ENCODE measurements at places on chromosomes 12 and 14.

DNA sequence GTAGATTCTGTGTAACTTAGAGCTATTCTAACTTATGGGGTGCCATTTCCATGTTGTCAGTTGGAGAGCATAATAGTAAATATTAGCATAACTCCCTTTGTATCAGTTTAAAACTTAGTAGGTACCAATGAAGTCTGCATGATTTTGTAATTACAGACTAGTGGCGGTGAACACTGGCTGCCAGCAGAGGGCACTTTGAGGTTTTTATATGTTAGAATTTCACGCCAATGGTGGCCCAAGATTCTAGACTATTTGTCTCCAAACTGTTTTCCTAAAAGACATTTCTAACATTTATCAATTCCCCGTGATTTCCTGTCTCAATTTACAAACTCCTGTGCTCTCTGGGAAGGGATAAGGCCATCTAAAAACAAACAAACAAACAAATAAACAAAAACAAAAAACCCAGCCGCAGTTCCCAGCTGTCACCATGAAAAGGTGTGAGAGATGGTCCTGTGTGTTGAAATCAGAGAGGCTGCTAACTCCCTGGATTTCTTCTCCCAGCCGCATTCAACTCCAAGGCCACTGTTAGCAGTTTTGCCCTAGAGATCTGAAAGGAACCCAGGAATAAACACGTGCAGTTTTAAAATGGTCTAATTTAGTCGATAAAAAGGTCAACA, 57.6 kb downstream of the BRMS1L start:
- no peak for DNase-seq

GRCh38 chr12:25926536-25926935, 31.9 kb upstream of the RASSF8 start:
- DNase-seq, result no peak

DNA sequence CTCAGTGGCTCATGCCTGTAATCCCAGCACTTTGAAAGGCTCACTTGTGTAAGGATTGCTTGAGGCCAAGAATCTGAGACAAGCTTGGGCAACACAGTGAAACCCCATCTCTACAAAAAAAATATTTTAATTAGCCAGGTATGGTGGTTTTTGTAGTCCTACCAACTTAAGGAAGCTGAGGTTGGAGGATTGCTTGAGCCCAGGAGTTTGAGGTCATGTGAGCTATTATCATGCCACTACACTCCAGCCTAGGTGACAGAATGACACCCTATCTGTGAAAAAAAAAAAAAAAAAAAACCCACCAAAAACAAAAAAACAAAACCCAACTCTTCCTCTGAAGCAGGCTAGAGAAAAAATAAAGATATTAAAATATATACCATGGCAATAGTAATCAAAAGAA, 41.2 kb downstream of the TMEM116 start:
- no peak for DNase-seq

- DNase-seq, result no peak
Observed at GRCh38 chr12:75994069-75994740, 37.4 kb downstream of the PHLDA1 start.

- no peak for DNase-seq
Observed at GRCh38 chr14:68759017-68759560, 33.8 kb downstream of the ZFP36L1 start.

DNA sequence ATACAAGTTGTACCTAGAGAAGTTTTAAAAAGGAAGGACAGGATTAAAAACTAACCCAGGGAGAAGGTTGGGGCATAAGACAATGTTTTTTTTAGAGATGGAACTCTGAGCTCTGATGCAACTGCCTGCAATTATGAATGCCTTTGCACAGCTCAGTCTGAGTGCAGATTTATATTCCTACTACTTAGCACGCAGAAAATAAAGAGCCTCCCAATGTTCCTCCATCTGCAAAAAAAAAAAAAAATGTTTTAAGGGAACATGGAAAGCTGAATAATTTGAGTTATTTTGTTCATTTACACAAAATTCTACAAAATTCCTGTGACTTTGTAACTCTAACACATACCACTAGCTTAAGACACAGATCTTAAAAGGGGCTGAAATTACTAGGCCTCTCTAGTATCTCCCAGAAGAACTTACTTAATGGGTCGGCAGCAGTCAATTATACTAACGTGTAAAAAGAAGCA, 15.7 kb downstream of the CLIP1 start:
- no peak for DNase-seq

- no peak for DNase-seq
Observed at GRCh38 chr12:96514328-96514727, 25.0 kb downstream of the CFAP54 start.

DNA sequence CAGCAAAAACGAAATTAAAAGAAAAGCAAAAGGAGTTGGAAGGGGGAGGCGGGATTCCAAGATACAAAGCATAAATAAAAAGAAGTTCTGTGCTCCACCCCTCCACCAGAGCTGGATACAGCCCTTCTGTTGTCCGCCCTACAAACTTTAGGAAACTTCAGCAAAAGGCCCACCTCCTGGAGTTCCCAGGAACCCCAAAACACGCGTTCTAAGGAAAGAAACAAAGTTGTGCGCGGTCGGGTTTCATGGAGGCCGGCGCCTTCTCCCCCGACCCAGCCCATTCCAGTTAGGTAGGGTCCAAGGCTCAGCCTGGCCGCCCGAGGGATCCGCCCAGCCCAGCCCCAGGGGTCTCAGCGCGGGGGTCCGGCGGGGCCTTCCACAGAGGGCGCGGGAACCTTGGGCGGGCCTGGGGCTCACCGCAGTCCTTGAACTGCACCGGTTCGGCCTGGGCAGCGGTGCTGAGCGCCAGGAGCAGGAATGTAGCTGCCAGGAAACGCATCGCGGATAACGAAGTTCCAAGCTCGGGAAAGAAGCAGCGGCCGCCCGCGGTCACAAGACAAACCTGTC, at the start of gene NPC2:
TSS of gene NPC2 (minus strand) at position 530 of the 567 bp plus-strand sequence. CDS start at position 499, 31 bp downstream.
- DNase-seq, result no peak

- no peak for DNase-seq
Observed at GRCh38 chr12:100498141-100498540, 24.5 kb downstream of the NR1H4 start.

GRCh38 chr12:27946421-27946820, 26.1 kb downstream of the PTHLH start:
- DNase-seq, result no peak

GRCh38 chr12:24933694-24934407, 15.1 kb downstream of the BCAT1 start:
- DNase-seq, result no peak

DNA sequence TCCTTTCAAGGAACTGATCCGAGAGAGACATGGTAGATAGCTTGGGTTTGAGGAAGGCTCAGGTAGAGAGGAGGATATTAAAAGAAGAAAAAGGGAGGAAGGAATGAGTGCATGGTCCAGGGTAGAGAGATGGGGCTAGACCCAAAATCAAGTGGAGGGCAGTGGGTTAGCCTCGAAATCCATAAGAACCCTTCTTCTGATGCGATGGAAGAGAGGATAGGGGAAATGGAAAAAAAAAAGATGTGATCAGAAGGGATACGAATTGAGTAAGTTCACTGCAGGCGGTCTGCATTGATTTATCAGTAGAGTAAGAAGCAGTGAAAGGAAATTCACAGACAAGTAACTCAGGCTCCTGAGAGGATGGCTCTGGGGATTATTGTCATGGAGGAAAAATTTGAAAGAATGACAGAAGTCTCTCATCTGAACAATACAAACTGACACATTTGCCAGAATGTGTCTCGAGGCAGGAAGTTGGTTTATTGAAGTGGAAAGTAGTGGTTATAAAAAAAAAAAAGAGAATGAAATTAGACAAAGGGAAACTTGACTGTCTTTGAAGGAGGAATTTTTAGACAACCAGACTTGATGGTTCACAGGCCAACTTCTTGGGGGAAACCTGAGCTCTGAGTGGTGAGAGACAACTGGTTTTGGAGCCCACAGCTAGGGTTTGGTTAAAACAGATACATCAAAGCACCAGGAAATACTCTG, 10.2 kb downstream of the PPFIBP1 start:
- DNase-seq, result no peak

DNA sequence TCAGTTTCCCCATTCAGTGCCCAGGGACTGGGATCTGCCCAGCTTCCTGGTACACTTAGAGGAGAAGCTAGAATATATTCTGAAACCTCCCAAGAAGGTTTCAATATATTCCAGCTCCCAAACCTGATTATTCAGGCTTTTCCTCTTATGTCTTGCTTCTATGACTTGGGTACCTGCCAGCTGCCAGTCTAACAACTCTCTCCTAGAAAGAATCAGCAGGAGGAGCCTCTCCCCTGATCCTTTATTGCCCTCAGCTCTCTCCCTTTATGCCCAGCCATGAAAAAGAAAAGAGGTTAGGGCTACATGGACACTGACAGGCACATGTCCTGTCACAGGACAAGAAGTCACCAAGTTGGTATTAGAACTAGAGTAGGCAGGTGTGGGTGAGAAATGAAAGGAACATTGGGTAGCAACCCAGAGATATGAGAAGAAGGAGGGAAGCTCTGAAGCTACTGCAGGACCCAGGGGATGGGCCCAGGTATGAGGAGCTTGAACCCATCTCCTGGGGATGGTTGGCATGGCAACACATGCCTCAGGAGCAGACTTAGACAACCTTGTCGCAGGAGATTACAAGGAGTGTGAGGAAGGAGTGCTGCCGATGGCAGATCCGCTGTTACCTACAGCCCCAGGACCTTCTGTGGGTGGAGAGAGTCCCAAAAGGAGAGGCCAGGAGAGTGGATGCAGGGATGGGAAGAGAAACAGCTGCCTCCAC, 2.0 kb upstream of the CACNB3 start:
- no peak for DNase-seq

DNA sequence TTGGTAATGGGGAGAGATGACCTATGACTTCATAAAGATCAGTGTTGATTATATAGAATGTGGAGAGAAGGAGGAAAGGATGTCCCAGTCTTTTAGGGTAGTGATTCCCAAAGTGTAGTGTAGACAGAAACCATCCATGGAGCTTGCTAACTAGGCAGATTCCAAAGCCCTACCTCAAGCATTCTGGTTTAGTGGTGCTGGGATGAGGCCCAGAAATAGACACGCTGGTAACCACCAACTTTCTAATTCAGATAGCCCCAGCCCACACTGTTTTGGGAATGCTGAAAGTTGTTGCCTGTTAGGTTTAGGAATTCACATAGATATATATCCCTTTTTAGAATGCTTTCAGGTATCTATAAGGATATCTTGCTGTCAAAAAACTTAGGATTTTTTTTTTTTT, 69.2 kb downstream of the STAB2 start:
- no peak for DNase-seq

DNA sequence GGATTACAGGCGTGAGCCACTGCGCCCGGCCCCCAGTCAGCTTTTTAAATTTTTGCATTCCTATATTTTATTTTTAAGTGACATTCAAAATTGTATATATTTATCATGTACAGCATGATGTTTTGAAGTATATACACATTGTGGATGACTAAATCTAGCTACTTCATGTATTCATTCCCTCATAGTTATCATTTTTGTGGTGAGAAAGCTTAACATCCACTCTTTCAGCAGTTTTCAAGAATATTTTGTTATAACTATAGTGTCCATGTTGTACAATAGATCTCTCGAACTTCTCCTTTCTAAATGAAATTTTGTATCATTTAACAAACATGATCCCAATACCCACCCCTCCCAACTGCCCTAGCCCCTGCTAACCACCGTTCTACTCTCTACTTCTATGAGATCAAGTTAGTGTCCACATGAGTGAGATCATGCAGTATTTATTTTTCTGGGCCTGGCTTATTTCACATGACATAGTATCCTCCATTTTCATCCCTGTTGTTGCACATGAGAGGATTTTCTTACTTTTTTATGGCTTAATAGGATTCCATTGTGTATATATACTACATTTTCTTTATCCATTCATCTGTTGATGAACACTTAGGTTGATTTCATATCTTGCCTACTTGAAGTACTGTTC, 8.8 kb upstream of the HEBP1 start:
- DNase-seq, result no peak

GRCh38 chr14:100067971-100068959, 3.0 kb downstream of the EVL start:
- peak; percentile 80 for DNase-seq

- DNase-seq, result no peak
Observed at GRCh38 chr12:40020261-40020691, 85.6 kb downstream of the SLC2A13 start.

DNA sequence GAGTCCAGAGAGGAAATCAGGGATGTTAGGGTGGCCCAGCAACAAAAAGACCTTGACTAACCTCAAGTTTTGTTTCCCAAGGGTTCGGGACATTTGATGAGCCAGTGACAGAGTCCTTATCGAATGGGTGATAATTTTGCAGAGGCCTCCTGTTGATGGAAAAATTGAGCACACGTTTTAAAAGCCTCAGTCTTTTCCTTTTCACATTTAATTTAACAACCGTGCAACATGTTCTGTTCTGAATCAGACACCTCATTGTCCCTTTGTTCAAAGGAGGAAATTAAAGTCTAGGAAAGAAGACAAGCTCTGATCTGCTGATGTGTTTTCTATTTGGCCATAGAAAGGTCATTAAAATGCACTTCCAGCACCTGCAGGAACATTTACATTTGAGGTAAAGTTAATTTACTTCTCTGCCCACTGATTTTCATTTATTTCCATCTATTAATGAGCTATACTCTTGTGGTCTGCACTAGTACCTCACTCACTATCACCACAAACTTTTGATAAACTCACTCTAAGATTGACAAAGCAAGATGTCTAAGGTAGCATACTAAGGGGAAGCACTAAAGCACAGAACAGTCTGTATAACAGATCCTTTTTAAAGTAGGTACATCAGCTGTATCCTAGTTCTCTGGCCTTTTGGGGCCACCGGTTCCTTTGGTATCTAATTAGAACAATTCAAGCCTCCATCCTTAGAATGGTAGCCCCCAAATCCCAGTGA, 147.0 kb downstream of the RPAP3 start:
- DNase-seq, result no peak

DNA sequence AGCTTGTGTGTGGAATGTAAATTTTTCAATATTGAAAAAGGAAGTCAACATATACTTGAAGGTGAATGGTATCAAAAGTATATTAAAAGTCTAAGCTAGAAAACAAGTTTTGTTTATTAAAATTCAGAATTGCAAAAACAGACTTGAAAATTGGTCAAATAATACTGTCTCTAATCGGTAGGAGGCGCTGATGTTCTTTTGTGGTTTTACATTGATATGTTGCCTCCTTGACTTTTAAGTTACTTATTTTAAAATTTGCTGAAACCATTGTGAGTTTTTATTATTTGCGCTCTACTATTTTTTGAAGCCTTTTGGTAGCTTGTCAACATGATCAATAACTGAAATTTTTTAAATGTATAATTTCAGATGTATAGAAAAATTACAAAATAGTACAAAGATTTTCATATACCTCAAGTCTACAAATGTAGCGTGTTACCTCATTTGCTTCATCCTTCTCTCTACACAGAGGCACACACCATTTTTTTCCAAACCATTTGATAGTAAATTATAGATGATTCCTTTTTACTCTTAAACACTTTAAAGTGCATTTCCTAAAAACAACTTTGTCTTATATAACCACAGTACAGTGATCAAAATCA, 6.9 kb downstream of the RTRAF start:
- no peak for DNase-seq

DNA sequence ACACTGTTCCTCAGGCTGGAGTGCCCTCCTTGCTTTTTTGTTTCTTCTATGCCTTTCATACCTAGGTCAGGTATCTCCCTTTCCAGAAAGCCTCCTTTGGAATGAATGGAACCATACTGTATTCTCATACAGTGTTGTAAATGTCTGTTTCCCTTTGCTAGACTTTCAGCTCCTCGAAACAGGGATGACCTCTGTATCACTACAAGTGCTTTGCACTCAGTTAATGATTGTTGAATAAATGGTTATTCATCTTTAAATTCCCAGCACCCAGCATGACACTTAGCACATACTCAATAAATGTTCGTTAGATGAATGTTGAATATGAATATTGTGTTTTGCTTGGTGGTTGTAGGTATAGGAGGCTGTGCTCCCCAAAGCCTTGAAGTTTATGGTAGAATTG, 5.9 kb upstream of the TULP3 start:
- DNase-seq, result no peak
